ENCODE measurements at places on chromosomes 13 and 19.

DNA sequence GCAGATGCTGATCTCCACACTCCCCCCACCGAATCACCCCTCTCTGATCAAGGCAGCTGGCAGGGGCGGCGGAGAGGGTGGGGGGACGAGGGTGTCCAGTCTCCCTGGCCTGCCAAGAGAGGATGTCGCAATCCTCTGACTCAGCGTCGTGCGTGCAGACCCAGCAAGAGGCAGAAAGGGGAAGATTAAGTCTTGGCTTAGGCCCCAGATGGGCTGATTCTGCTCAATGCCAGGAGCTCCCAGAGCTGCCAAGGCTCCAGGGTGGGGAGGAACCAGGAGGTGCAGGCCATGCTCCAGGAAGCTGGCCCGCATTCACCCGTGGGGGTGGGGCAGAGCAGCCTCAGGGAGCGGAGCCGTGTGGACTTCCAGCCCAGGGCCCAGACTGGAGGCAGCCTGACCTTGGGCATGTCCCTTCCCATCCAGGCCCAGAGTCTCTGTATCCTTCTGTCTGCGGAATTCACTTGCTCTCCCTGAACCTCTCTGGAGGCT is 6.6 kb upstream of the BCL3 start:
- DNase-seq: no peak

DNA sequence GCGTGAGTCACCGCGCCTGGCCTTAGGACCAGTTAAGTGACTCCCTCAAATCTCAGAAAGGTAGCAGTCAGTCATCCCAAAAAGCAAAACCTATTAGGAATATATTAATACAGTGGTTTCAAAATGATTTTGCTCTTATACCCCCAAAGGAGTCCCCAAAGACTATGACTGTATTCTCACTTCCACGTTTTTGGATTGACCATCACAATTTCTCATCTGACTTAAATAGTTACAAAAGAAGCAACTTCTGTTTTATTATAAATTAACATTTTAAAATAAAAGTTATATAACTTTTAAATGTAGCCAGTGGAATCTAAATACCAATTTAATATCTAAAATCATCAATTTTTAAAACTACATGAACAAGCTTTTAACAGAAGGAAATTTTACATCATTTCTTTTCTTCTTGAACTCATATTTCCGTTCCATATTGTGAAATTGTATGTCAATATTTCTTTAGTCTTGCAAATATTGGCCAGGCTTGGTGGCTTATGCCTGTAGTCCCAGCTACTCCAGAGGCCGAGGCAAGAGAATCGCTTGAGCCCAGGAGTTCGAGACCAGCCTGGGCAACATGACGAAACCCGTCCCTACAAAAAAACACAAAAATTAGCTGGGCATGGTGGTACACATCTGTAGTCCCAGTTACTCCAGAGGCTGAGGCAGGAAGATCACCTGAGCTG is 1.5 kb upstream of the SPART start:
- no peak for DNase-seq

GRCh38 chr19:1856345-1856697 is 7.1 kb downstream of the KLF16 start:
- DNase-seq: no peak

DNA sequence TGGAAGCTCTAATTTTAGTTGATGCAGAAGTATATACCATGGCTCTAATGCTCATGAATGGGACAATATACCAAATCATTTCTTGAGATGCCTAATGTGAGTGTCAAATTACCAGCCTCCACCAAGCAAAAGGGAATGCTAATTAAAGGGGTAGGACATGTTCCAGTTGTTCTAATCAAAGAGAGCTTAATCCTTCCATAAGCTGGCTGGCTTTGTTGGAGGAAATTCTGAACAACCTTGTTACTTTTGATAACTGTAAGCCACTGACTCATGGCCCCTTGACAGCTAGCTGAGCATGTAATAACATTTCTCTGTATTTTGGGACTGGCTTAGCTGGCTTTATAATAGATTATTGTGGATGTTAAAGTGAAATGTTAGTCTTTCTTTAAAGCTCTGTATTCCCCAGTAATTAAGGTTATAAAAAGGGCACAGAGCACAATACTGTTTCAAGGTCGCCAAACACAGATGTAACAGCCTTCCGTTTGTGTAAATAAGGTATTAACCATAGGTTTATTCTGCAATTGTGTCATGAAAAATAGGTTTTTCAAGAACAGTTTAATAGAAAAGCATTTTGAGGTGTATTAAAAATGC is 1194.0 kb downstream of the PCDH9 start:
- DNase-seq: no peak

GRCh38 chr19:7182489-7182888 is 111.7 kb downstream of the INSR start:
- no peak for DNase-seq

DNA sequence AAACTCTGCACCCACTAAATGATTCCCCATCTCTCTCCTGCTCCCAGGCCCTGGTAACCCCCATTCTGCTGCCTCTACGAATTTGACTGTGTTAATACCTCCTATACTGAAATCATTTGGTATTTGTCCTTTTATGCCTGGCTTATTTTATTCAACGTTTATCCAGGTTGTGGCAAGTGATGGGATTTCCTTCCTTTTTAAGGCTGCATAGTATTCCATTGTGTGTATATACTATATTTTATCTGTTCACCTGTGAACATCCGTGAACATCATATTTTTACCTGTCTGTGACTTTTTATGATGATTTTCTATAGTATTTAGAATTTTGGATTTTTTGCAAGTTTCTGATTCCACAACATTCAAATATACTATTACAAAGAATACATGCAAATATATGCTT is 13.9 kb upstream of the CEBPG start:
- DNase-seq: no peak

GRCh38 chr13:46071590-46072249 is 19.2 kb upstream of the ZC3H13 start:
- DNase-seq: no peak

GRCh38 chr13:110230661-110231347 is 76.2 kb downstream of the COL4A1 start:
- DNase-seq: no peak

DNA sequence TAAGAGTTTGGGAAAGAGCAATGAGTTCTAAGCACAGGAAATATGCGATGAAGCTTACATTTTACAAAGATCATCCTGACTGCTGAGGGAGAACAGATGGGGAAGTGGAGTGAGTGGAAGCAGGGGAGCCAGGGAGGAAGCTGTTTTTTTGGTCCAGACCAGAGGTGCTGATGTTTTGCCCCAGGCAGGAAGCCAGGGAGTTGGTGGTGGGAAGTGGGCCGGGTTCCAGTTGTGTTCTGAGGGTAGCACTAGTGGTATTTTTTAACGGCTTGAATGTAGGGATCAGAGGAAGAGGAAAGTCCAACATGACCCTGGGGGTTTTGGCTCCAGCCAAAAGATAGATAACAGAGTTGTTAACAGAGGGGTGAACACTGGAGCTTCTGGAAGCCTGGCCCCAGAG is 20.7 kb upstream of the OLFM4 start:
- DNase-seq: no peak

GRCh38 chr19:30482956-30483355 is 110.8 kb downstream of the ZNF536 start:
- no peak for DNase-seq

DNA sequence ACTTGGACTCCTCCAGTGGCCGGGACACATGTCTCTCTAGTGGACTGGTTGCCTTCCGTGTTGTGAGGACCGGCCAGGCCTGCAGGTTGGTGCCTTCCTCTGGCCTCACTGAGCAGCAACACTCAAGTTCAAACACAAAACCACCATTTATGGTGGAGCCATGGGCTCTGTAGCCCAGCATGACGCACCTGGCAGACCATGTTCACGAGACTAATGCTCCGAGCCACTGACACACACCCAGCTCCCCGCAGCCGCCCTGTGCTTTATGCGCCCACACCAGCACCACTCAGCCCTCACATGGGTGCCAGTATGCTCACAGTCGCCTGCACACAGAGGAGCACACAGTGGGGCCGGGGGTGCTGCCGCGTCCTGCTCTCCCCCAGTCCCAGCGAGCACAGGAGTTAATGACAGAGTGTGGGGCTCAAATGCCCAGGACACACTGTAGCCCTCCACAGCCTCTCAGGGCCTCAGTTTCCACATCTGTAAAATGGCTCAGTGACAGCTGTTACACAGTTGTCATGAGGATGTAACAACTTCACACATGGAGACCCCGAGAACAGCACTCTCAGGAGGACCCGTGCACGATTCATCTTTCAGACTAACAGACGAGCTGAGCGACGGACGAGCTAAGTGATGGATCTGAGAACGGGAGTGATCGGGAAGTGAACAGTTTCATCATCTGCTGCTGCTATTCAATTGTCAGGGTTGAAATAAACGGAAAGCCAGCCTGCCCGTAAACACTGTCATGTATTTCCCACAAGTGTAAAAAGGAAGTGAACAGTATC is 7.8 kb downstream of the GAS6 start:
- peak; percentile 35 for DNase-seq

Measured in activated CD8-positive, alpha-beta memory T cell treated with anti-CD3 and anti-CD28 coated beads, Interleukin-2, amount 50 U/mL, for 48 hours (primary cell).